Activated CD4-positive, alpha-beta T cell treated with anti-CD3 and anti-CD28 coated beads, Interleukin-2, amount 10 ng/mL, durations not matched to agents 7 days and 5 days (primary cell): ENCODE measurements at places on chromosomes 4 and X. TPM values are rescaled to one million over a fixed set of nuclear protein-coding genes. Genes with fewer than 3 reads are reported as not detected.
A peak's percentile ranks its signal among the peaks of the same experiment; 100 is the strongest.

The AVPR2 gene
- total RNA-seq, result not detected

GRCh38 chrX:40816906-40817305 lies 81.6 kb upstream of the MED14 start:
- no peak overlapping the region for H3K4me3 ChIP-seq
- H3K27me3 ChIP-seq, result no peaks in the 10 kb centered on the region
- DNase-seq, result no peak
- no peaks in the 10 kb centered on the region for H3K4me1 ChIP-seq

DNA sequence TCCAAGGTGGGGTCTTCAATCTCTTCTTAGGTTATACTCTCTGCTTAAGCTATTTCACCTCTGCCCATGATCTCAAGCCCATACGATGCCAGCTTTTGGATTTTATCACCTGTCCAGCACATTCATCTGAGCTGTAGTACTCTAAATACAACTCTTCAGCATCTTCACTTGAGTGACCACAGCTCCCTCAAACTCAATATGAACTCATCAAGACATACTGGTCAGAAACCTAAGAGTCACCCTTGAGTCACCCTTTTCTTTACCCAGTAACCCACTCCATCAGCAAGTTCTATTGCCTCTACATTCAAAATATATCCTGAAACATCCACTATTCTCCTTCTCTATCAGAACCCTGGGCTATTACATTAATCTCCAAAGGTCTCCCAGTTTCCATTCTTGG lies 69.4 kb downstream of the DCHS2 start:
- no peak overlapping the region for H3K27ac ChIP-seq
- H3K4me1 ChIP-seq, result peaks cover 1% of the 10 kb centered on the region
- no peak for DNase-seq
- peaks cover 30% of the 10 kb centered on the region for H3K27me3 ChIP-seq

GRCh38 chr4:172308078-172308477 lies 494.9 kb downstream of the GALNTL6 start:
- H3K27ac ChIP-seq, result no peak overlapping the region
- H3K4me1 ChIP-seq, result no peaks in the 10 kb centered on the region
- no peaks in the 10 kb centered on the region for H3K27me3 ChIP-seq

The RAB39B gene
- 8.0 TPM for total RNA-seq

DNA sequence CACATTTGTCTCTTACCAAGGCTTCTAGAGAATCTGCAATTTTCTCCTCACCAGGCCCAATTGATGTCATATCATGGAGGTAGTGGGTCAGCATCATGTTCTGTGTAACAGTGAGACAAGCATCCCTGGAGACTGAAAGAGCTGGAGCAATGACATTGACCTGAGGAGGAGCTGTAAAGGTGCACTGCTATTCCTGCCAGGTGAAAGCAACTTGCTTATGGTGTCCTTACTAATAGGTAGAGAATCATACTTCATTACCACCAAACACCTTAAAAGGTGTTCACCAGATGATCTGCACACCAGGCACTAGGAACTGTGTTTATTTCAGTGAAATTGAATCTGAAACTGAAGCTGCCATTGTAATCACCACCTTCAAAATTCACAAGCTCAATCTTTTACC lies 188.7 kb downstream of the AFAP1 start:
- DNase-seq, result no peak
- peaks cover 2% of the 10 kb centered on the region for H3K36me3 ChIP-seq
- no peak overlapping the region for H3K27ac ChIP-seq
- no peaks in the 10 kb centered on the region for H3K27me3 ChIP-seq

The EREG gene
- total RNA-seq, result not detected

DNA sequence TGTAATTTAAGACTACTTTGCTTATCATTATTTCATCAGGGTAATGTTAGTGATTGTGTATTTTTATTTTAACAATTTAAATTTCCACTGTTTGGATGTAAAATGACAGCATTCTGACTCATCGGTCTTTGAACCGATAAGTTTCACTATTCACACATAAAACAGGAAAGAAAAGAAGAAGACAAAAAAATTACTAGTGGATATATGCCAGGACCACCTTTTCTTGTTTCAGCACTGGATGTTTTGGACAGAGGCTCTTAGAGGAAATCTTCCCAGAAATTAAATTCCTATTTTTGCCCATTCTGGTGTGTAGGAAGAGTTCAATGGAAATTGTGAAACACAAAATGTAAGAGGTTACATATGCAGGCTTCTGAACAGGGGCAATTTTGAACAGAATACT lies 57.4 kb downstream of the VEGFC start:
- no peak overlapping the region for H3K4me3 ChIP-seq
- H3K4me1 ChIP-seq, result no peaks in the 10 kb centered on the region
- H3K27me3 ChIP-seq, result no peaks in the 10 kb centered on the region
- no peaks in the 10 kb centered on the region for H3K36me3 ChIP-seq
- DNase-seq, result no peak
- H3K27ac ChIP-seq, result no peak overlapping the region

DNA sequence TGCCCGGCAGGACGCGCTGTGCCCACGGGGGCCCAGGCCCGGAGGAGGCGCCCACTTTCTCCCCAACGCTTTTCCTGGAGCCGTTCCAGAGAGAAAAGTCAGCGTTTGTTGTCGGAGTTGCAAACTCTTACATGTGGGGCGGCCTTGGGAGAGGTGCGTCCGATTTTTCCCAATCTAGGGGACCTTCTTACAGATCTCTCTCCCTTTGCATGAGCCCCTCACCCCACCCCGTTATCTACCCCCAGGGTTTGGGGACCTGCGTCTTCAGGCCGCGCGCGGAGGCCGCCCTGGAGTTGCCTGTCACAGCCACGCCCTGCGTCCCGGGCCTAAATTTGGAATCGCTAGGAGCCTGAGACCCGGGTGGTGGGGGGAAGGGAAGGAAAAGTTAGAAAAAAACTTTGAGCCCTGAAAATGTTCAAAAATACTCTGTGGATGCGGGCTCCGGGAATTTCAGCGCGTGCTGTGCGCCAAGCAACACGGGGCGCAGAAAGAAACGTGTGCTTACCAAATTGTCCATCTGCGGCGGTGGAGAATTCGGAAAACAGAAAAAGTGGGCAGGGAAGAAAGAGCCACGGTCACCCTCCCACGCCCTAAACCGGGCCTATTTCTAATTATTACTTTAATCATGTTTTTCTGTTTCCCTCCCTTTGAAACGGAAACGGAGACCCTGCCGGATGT lies 587 bp downstream of the CD99 start:
- peak overlapping the region; percentile 97 for H3K27ac ChIP-seq
- peaks cover 44% of the 10 kb centered on the region for H3K4me1 ChIP-seq
- peaks cover 41% of the 10 kb centered on the region for H3K36me3 ChIP-seq
- peaks cover 4% of the 10 kb centered on the region for H3K27me3 ChIP-seq

The BMP3 gene
- total RNA-seq, result not detected

DNA sequence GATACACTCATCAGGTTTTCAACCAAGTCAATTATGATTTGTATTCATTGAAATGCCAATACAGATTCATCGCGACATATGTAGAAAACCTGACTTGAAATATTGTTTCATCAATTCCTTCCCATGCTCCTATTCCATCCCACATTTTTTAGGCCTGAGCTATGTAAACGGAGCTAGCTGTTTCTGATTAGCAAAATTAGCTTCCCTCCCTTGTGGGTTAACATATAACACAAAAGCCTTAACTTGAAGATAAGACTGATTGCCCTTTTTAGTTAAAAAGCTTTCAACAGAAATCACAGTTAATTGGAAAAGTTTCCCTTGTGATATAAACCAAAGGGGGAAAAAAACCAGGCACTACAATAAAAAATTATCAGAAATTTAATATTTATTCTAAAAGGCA lies 32.8 kb upstream of the DCLK2 start:
- H3K4me1 ChIP-seq, result no peaks in the 10 kb centered on the region
- DNase-seq, result no peak
- peaks cover 6% of the 10 kb centered on the region for H3K27me3 ChIP-seq
- H3K36me3 ChIP-seq, result no peaks in the 10 kb centered on the region
- no peak overlapping the region for H3K27ac ChIP-seq

GRCh38 chr4:3158841-3159240 lies 84.4 kb downstream of the HTT start:
- H3K4me3 ChIP-seq, result no peak overlapping the region
- H3K27ac ChIP-seq, result no peak overlapping the region
- no peak for DNase-seq
- H3K36me3 ChIP-seq, result peaks cover 75% of the 10 kb centered on the region
- no peaks in the 10 kb centered on the region for H3K4me1 ChIP-seq
- H3K27me3 ChIP-seq, result no peaks in the 10 kb centered on the region

The NWD2 gene
- not detected for total RNA-seq

DNA sequence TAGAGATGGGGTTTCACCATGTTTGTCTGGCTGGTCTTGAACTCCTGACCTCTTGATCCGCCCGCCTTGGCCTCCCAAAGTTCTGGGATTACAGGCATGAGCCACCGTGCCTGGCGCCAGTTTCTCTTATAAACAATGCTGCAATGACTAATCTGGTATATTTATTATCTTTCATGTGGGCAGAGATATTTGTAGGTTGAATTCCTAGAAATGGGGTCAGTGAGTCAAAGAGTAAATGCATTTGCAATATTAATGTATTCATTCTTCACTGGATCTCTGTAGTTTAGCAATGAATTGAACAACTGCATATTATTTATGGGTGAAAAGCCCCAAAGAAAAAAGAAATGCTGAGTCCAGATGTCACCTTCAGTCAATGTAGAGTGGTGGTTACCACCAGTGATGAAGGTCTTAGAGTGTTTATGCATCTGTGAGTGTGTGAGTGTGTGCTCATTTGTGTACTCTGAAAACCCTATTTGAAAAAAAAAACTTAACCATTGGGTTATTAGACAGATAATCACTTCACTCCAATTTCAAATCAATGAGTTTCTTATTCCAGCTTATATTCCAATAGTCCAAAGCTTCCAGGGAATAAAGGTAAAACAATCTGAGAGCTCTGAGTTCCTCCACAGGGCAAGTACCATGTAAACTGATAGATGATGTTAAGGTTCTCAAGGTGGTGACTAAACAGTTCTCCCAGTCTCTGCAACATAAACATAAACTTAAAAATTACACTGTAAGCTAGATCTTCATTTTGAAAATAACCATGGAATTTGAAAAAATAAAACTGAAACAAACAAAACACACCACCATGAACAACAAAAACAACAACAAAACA lies 22.6 kb upstream of the CD38 start:
- H3K27ac ChIP-seq, result peak overlapping the region; percentile 96
- no peaks in the 10 kb centered on the region for H3K27me3 ChIP-seq
- DNase-seq, result peak; percentile 39
- H3K36me3 ChIP-seq, result peaks cover 2% of the 10 kb centered on the region

- H3K36me3 ChIP-seq, result peaks cover 19% of the 10 kb centered on the region
- no peak overlapping the region for H3K4me3 ChIP-seq
- H3K27ac ChIP-seq, result no peak overlapping the region
- no peak for DNase-seq
- H3K27me3 ChIP-seq, result no peaks in the 10 kb centered on the region
These were observed 95.0 kb downstream of the NYX start for GRCh38 chrX:41542135-41542534.

DNA sequence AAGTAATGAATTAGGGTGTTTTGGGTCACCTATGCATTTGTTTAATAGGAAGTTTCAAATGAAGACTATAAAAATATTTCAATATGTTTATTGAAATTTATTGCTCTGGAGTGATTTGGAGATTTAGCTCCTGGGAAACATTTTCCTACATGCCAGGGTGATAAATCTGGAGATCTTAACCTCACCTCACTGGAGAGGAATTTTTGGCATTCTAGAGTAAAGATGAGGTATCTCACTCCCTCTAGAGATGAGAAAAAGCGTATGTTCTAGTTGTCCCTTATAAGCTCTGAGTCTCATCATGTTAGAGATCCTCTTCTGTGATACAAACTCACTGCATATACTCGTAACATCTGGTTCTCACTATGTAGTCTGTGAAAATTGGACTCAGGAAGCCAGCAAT lies 219.0 kb downstream of the KLHL4 start:
- no peak overlapping the region for H3K4me3 ChIP-seq
- no peak for DNase-seq
- no peaks in the 10 kb centered on the region for H3K36me3 ChIP-seq
- H3K27me3 ChIP-seq, result no peaks in the 10 kb centered on the region
- H3K4me1 ChIP-seq, result no peaks in the 10 kb centered on the region

DNA sequence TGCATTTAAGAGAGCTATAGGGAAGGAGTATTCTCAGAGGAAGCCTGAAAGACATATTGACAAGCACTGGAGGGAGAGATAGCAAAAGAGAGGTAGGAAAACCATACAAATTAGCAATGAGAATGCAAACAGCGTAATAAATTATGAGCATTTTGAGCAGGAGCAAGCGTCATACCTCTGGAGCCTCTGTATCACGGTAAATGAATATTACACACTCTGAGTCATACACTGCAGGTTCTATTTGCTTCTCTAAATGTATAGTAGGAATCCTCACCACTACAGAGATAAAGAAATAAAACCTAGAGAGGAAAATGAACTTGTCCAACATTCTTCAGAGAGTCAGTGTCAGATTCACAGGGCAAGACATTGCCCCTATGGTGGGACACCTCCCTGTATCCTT lies 46.4 kb upstream of the GABRE start:
- no peak overlapping the region for H3K4me3 ChIP-seq
- DNase-seq, result no peak
- H3K4me1 ChIP-seq, result no peaks in the 10 kb centered on the region
- no peak overlapping the region for H3K27ac ChIP-seq

The MAGEC2 gene
- total RNA-seq, result not detected

DNA sequence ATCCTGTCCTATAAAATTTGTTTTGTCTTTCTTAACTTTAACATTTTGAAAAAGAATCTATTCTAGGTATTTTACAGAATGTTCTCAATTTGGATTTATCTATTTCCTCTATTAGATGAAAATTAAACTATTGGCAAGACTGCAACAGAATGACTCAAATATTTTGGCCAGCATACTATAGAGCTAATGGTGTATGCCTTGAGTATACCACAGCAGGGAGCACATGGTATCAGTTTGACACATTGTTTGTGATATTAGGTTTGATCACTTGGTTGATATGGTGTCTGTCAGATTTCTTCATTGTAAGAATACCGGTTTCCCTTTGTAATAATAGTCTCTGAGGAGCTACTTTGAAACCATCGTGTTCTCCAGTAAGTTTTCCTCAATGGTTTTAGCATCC lies 87.8 kb upstream of the NPNT start:
- H3K4me3 ChIP-seq, result no peak overlapping the region
- no peaks in the 10 kb centered on the region for H3K36me3 ChIP-seq
- H3K4me1 ChIP-seq, result peaks cover 5% of the 10 kb centered on the region
- H3K27ac ChIP-seq, result no peak overlapping the region
- DNase-seq, result no peak
- no peaks in the 10 kb centered on the region for H3K27me3 ChIP-seq

DNA sequence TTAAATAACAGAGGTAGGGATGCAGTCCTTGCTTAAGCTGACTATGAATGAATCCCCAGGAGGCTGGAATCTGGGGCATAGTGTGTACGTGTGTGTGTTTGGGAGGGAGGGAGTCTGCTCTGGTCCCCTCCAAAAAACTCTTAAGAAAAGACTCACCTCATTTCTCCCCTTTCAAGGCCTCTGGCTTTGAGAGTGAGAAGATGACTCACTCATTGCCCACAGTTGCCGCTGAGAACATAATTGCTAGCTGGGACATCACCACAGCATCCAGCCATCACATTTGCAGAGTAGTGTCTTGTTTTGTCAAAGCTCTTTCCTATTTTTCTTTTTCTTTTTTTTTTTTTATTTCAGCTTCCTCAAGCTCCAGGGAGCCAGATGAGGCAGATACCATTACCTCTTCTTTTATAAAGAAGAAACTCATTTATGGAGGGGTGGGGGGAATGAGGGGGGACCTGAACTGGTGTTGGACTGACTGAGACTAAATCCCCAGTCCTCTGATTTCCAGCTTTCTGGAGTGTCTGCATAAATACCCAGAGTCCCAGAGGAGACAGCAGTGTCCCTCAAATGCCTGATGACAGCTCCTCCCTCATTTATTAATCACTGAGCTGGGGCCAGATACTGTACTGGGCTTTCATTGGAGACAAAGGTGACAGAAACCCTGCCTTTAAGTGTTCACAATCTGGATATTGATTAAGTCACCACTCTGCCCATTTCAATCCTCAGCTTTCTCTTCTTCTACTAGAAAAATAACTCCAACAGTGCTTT lies 61.9 kb upstream of the LAS1L start:
- peak overlapping the region; percentile 90 for H3K27ac ChIP-seq
- H3K36me3 ChIP-seq, result no peaks in the 10 kb centered on the region
- peaks cover 64% of the 10 kb centered on the region for H3K4me1 ChIP-seq
- DNase-seq, result peak; percentile 62
